Stimulated activated naive CD4-positive, alpha-beta T cell (primary cell): ENCODE measurements at places on chromosomes 3 and 15.

- no peak for DNase-seq
These were observed 85.5 kb downstream of the VPS13C start for GRCh38 chr15:61974759-61975158.

GRCh38 chr3:40624189-40624769 lies 99.5 kb downstream of the ZNF621 start:
- no peak for DNase-seq

DNA sequence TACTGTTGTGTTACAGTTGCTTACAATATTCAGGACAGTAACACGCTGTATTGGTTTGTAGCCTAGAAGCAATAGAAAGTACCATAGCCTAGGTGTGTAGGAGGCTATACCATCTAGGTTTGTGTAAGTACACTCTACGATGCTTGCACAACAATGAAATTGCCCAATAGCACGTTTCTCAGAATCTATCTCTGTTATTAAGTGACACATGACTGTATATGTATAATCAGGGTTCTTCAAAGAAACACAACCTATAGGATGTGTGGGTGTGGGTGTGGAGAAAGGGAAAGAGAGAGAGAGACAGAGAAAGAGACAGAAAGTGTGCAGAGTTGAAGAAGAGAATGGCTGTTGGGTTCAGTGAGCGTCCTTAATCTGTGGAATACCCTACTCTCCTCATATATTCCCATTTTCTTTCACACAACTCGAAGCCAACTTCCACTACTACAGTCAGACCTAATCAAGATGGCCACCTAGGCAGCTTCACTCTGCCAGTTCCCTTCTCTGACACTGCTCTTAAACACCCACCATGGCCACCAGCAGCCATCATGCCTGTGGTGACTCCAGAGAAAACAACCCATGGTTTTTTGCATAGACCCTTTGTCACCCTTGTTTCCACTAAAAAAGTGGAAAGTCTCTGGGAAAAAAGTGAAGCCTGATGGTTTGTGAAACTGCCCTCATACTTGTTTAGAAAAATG lies 5.8 kb upstream of the PPP4R2 start:
- DNase-seq: no peak

DNA sequence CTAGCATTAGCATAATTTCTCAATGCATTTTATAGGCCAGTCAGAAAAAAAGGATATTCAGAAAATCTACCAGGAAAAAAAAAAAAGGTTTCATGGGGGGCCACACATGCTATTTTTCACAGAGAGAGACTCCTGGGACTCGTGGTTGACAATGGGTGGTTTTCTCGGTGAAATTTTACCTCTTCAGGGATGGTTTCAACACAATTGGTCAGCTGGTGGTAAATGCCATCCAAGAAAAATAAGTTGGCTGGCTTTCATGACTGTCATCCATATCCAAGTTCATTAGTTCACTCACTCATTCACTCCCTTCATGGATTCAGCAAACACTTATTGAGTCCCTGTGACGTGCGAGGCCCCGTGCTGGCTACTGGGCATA lies 217.3 kb downstream of the SHQ1 start:
- no peak for DNase-seq

GRCh38 chr15:74250266-74250665 lies 14.1 kb downstream of the CCDC33 start:
- no peak for DNase-seq
